ENCODE measurements at places on chromosomes 1 and 21.
A peak's percentile ranks its signal among the peaks of the same experiment; 100 is the strongest.

GRCh38 chr1:160925652-160926244, 28.9 kb downstream of the ITLN2 start:
- DNase-seq = no peak

DNA sequence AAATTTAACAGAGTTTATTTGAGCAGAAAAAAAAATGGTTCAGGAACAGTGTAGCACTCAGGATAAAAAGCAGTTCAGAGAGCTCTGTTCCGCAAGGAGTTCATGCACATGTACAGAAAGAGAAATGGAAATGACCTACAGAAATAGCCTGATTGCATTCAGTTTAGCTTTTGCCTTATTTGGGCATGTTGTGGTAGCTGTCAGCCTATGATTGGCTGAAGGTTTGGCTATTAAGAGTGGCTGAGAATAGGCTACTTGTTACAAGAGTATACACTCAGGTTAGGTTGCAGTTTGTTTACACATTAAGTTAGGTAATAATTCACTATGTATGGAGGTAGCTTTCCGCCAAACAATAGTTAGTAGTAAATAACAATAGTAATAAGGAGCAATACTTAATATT, 511.0 kb upstream of the TMPRSS15 start:
- DNase-seq = no peak

GRCh38 chr1:78855258-78855657, 151.3 kb downstream of the ADGRL4 start:
- no peak for DNase-seq

- no peak for DNase-seq
Observed at GRCh38 chr1:9143250-9143649, 14.3 kb upstream of the GPR157 start.

DNA sequence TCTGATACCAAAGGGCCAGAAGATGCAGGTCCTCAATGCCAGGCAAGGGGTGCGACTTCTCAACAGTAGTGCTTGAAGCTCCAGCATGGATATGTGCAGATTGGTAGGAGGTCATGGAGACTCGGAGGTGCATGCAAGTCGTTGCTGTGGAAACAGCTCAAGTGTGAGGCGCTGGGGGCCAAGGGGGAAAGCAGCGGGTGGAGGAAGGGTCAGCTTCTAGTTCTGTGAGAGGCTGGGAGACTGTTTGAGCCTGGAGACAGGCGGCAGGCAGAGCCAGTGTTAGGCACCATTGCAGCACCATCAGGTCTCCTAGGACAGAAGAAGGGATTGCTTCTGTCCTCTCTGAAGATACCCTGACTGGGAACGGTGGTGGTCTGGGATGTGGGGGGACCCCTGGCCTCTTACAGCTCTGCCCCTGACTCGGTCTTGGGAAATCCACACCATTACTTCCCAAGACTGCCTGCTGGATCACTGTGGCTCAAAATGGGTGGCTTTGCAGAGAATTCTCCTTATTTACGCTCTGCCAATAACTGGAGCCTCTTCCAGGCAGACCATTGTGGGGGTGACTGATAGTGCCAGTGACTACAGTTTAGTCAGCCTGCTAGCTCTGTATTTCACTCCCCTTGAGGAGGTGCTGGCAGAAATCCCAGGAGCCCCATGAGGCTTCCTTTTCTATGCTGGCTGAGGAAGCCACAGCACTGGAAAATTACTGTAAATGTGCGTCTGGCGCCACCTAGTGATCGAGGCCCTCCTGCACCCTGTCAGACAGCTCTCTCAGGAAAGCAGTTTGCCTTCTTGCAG, 46.3 kb upstream of the VANGL1 start:
- DNase-seq = peak; percentile 90
